T-cell (primary cell): ENCODE measurements at places on chromosomes 7 and 10. TPM values are rescaled to one million over a fixed set of nuclear protein-coding genes. Genes with fewer than 3 reads are reported as not detected.

Gene PNLIPRP2
- total RNA-seq: 0.82 TPM

Gene CNNM1
- 0.58 TPM for total RNA-seq

Gene TWIST1
- not detected for total RNA-seq

Gene TMEM176A
- total RNA-seq: not detected

Gene SEMA3C
- total RNA-seq: 0.23 TPM

Gene TPK1
- 22.0 TPM for total RNA-seq

Gene PLEKHS1
- total RNA-seq: not detected

Gene SFTPA1
- total RNA-seq: 9.6 TPM

- H3K27ac ChIP-seq: no peak overlapping the region
- DNase-seq: no peak
- no peak overlapping the region for H3K4me3 ChIP-seq
- peaks cover 1% of the 10 kb centered on the region for H3K36me3 ChIP-seq
- H3K27me3 ChIP-seq: no peaks in the 10 kb centered on the region
Observed at GRCh38 chr7:75567948-75568595, 76.0 kb downstream of the SPDYE5 start.

- H3K4me3 ChIP-seq: peak overlapping the region; percentile 80
- peaks cover 10% of the 10 kb centered on the region for H3K4me1 ChIP-seq
- H3K27ac ChIP-seq: no peak overlapping the region
- no peaks in the 10 kb centered on the region for H3K27me3 ChIP-seq
- DNase-seq: no peak
Observed at GRCh38 chr7:107045195-107045960, 873 bp downstream of the PRKAR2B start.

DNA sequence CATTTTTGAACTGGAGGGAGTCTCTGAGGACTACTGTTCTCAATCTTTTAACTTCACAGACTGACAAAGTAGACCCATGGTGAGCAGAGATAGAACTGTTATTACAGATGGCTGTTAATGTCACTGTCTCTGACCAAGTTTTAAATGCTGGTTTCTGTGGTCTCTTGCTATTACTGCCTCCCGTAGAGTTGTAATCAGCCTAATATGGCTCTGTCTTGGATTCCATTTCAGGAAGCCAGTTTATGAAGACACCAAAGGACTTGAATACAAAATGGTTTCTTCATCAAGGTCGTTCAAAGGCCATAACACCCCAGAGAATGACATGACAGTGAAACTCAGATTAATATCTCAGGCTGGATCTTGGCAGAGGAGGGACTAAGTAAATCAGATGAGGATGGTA lies 3.9 kb downstream of the SFRP4 start:
- DNase-seq: no peak
- no peaks in the 10 kb centered on the region for H3K36me3 ChIP-seq
- H3K27ac ChIP-seq: no peak overlapping the region
- no peaks in the 10 kb centered on the region for H3K27me3 ChIP-seq
- H3K4me1 ChIP-seq: peaks cover 12% of the 10 kb centered on the region

DNA sequence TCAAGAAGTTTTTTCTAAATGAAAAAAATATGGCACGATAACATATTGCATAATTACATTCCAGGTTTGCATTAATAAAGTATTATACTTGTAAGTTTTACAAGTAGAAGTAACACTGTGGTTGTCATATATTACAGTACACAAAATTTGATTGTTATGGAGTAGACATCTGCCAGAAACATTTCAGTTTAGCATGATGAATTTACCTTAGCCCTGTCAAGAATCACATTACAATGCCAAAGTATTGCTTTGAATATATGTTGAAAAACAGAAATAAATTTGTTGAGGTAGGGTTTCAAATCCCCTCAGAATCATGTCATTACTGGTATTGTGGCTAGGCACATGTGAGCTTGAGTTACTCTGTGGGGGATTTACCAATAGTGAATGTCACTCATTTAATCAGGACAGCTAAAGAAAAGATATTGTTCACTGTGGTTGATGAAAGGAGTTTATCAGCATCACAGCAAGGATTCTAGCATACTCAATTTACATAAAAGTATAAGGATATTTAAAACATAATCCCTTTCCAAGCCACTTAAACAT lies 112.1 kb downstream of the MDFIC start:
- no peaks in the 10 kb centered on the region for H3K27me3 ChIP-seq
- DNase-seq: no peak
- no peaks in the 10 kb centered on the region for H3K4me1 ChIP-seq

- H3K27ac ChIP-seq: no peak overlapping the region
- no peaks in the 10 kb centered on the region for H3K36me3 ChIP-seq
- DNase-seq: no peak
Observed at GRCh38 chr10:28796606-28797512, 119.5 kb downstream of the BAMBI start.

- H3K27ac ChIP-seq: no peak overlapping the region
- H3K36me3 ChIP-seq: peaks cover 4% of the 10 kb centered on the region
- H3K4me1 ChIP-seq: no peaks in the 10 kb centered on the region
- no peak for DNase-seq
Observed at GRCh38 chr7:141675436-141676215, 26.3 kb downstream of the DENND11 start.

- H3K4me3 ChIP-seq: no peak overlapping the region
- H3K27me3 ChIP-seq: no peaks in the 10 kb centered on the region
- peak overlapping the region; percentile 52 for H3K27ac ChIP-seq
- H3K36me3 ChIP-seq: no peaks in the 10 kb centered on the region
Observed at GRCh38 chr7:7416031-7416858, 119.4 kb downstream of the COL28A1 start.

GRCh38 chr7:74223711-74224510 lies 14.1 kb downstream of the LAT2 start:
- H3K27me3 ChIP-seq: no peaks in the 10 kb centered on the region
- no peak overlapping the region for H3K27ac ChIP-seq
- H3K36me3 ChIP-seq: peaks cover 3% of the 10 kb centered on the region
- DNase-seq: no peak

DNA sequence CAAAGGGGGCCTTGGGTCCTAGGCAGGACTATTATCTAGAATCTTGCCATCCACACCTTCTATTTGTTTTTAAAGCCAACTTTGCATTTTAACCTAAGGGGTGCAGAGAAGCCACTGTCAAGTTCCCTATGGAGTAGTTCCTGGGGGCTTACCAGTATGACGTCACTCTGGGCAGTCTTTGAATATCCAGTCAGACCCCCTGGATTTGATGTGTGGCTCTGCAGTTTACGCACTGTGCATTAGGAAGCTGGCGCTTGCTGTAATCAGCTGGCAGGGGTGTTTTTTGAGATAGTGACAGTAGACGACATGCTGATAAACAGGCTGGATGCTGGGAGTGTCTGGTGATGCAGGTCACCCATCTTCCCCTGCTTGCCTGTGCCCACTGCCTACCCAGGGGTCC lies 892.7 kb upstream of the ZNF722 start:
- H3K4me1 ChIP-seq: no peaks in the 10 kb centered on the region
- H3K27ac ChIP-seq: no peak overlapping the region
- no peak overlapping the region for H3K4me3 ChIP-seq
- no peak for DNase-seq

- DNase-seq: no peak
- no peak overlapping the region for H3K27ac ChIP-seq
- H3K4me3 ChIP-seq: no peak overlapping the region
- H3K4me1 ChIP-seq: no peaks in the 10 kb centered on the region
- H3K36me3 ChIP-seq: no peaks in the 10 kb centered on the region
- no peaks in the 10 kb centered on the region for H3K27me3 ChIP-seq
Observed at GRCh38 chr7:38535073-38535472, 96.1 kb downstream of the AMPH start.

- no peak for DNase-seq
- no peak overlapping the region for H3K27ac ChIP-seq
- no peaks in the 10 kb centered on the region for H3K27me3 ChIP-seq
- H3K4me1 ChIP-seq: no peaks in the 10 kb centered on the region
Observed at GRCh38 chr10:49324711-49325110, 25.7 kb downstream of the C10orf71 start.

GRCh38 chr7:151007469-151007898 lies 16.7 kb downstream of the NOS3 start:
- peak overlapping the region; percentile 78 for H3K27ac ChIP-seq
- peaks cover 31% of the 10 kb centered on the region for H3K4me1 ChIP-seq
- H3K27me3 ChIP-seq: no peaks in the 10 kb centered on the region
- no peaks in the 10 kb centered on the region for H3K36me3 ChIP-seq

GRCh38 chr10:85795460-85795859 lies 571.1 kb downstream of the GRID1 start:
- H3K4me3 ChIP-seq: no peak overlapping the region
- H3K27me3 ChIP-seq: no peaks in the 10 kb centered on the region
- no peak for DNase-seq
- H3K36me3 ChIP-seq: no peaks in the 10 kb centered on the region
- no peaks in the 10 kb centered on the region for H3K4me1 ChIP-seq

DNA sequence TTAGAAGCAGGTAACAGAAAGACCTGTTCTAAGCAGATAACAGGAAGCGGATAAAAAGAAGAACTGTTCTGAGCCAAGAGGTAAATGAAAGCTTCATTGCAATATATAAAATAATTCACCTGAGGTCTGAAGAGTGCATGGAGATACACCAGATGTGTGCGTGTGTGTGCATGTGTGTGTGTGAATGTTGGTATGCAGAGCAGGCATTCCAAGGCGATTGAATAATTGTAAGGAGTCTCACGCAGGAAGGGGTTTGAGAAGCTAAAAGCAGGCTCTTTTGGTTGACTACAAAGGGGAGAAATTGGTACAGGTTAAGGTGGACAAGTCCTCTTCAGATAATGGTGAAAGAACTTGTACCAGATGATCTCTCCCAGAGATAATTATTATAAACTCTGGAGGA lies 450.6 kb downstream of the DNAJB9 start:
- H3K4me1 ChIP-seq: no peaks in the 10 kb centered on the region
- H3K4me3 ChIP-seq: no peak overlapping the region
- no peaks in the 10 kb centered on the region for H3K27me3 ChIP-seq
- no peak for DNase-seq
- no peak overlapping the region for H3K27ac ChIP-seq
- no peaks in the 10 kb centered on the region for H3K36me3 ChIP-seq
